ENCODE measurements at places on chromosomes 5 and 9.

- no peak for DNase-seq
These were observed 942 bp downstream of the PHF2 start for GRCh38 chr9:93577078-93577974.

DNA sequence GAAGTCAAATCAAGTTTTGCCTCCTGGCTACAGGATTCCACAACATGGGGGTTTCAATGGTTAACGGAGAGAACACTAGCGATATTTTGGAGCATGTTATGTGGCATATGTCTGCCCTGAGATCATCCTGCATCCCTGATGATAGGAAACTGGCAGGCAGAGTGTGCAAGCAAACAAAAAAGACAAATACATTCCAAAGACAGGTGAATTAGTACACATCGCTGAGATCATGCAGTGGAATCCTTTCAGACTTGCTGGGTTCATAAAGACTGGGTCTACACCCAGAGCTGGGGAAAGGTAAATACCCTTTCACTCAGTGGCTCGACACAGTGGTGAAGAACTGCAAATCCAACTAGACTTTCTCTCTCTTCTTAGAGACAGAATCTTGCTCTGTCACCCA lies 286.5 kb downstream of the EFNA5 start:
- DNase-seq: no peak

GRCh38 chr5:151647320-151647861 lies 39.3 kb downstream of the SPARC start:
- DNase-seq: no peak

DNA sequence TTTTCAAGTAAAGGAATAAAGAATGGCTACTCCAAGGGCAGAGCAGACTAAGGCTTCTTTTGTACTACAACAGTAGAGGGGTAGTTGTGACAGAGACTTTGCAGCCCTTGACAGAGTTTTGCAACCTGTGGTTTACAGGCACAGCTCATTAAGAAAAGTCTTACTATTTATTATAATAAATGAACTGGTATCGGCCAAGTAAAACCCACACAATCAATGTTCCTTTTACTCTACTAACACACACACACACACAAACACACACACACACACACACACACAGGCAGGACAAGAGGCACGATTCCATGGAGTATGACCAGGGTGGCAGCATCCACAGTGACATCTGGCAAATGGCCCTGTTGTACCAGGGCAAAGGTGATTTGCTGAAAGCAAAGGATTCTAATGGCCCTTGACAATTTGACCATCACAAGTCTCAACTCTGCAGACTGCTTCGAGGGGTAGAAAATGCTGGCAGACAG lies 59.1 kb upstream of the GOLPH3 start:
- DNase-seq: no peak

- no peak for DNase-seq
These were observed 26.2 kb downstream of the ORM2 start for GRCh38 chr9:114355821-114356220.

GRCh38 chr5:128480906-128481633 lies 57.0 kb downstream of the FBN2 start:
- no peak for DNase-seq

DNA sequence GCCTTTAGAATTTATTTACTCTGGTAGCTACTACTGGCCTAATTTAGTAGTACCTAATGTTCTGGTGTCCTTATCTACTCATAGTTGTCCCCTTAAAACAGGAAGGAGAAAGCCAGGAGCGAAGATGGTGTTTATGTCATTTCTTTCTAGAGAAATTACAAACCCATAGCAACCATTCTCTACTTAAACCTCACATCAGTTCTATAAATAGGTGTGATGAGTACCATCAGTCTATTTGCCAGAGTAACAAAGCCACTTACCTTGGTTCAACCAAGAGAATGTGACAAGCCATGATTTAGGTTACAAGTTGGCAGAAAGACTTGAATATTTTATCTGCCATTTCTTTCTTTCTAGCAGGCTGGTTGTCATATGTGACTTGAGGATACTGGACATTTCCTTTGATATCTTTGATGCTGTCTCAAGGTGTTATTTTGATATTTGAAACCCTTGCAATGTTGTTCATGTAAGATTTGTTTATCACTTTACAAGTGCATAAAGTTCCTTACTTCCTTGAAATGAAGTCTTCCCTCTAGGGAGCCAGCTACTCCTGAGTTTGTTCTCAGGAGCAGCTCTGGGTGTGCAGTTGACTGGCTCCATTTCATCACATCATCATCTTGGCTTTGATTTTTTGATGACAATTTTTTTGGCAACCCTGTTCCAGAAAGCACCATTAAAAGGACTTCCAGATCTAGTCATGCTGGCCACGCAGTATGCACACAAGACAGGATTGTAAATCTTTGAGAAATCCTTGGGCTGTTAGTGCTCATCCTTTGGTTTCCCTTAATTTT lies 286.8 kb downstream of the ARHGAP26 start:
- no peak for DNase-seq

GRCh38 chr5:151086192-151086869 lies 5.5 kb upstream of the TNIP1 start:
- DNase-seq: no peak

DNA sequence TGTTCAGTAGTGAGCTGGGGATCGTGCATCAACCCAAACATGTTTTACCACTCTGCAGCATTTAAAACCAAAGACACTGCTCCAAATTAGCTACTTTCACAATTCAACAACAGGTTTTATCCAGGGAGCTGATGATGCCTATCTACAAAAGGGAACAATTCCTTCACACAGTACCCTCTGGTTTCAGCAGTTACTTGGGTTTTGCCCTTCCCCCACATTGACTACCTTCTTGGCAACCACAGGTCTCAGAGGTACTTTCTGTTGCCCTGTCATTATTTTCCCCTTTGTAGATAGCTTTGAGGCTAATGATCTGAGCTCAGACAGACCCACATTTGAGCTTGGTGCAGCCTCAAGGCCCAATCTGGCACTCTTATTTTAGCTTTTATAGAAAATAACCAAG lies 96.1 kb downstream of the WDR41 start:
- DNase-seq: no peak

DNA sequence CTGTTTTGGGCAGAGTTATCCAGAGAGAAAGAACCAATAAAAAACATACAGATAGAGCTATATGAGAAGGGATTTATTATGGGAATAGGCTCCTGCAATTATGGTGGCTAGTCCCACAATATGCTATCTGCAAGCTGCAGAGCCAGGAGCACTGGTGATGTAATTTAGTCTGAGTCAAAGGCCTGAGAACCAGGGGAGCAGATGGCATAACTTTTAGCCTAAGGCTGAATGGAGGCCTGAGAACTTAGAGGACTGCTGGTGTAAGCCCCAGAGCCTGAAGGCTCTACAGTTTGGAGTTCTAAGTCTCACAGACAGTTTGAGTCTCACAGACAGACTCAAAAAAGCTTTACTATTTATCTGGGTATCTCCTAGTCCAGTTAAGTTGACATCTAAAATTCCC lies 263.8 kb downstream of the FBXL7 start:
- DNase-seq: no peak

DNA sequence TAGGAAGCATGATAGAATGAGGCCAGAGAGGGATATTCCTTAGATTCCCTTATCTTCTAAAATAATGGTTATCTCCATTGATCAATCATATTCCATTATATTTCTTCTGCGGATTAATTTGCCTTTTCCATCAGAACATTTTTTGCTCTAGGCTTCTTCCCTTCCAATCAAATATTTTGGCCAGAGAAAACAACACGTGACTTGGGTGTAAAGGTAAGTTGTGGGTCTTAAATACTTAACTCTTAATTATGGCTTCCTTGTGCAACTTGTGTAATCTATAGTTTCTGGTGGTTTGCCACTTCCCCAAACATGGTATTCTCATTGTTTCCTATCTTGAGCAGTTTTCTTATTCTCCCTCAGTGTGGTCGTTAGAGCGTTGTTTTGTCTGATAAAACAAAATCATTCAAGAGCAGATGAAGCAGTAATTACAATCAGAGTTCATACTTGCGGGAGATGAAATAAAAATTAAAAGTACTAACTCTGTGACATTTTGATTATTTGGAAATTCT lies 889.3 kb downstream of the MAT2B start:
- no peak for DNase-seq

GRCh38 chr5:150460781-150461180 lies 11.2 kb upstream of the RPS14 start:
- DNase-seq: no peak

- DNase-seq: no peak
These were observed 46.5 kb downstream of the CXXC5 start for GRCh38 chr5:139694556-139695177.

DNA sequence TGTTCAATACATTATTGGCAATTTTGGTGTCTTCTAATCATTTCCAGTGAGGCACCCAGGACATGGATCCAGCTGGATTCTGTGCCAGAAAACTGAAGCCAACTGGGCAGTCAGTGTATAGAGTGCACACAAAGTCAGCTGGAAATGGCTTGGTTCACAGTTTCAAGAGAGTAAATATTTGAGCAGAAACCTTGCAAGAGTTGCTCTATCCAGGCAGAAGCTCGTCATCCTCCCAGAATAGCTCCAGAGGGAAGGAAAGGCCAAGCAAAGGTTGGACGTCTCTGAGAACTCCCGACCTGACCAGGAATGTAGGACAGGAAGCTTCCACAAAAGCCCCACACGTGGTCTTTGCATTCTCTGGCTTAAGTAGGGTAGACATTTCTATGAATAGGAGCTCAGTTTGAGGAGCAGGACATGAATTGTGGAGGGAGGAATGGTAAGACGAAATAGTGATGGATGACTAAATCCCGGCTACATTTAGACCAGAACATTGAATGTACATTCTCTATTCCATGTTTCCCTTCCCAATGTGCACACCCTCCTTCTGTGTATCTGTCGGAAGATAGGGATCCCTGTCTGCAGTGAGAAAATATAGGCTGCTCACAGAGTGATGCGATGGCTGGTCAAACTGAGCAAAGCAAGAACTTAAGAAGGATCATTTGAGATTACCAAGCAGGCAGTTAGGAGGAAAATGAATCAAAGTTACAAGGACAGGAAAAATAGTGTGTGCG lies 72.7 kb upstream of the FCN2 start:
- no peak for DNase-seq

DNA sequence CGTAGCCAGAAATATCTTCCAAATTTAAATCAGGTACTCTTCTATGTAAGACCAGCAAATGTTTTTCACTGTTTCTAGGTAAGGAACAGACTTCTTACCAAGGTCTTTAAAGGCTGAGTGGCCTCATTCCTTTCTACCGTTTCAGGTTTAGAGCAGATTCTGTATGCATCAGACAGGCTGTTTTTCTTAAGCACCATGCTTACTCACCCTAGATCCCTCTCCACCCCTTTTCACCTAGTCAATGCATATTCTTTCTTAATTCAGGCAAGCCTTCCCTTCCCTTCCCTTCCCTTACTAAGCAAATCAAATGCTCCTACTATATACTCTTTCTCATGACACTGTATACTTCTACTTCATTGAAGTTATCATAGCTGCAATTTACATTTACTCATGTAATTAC lies 70.7 kb downstream of the RFX3 start:
- DNase-seq: no peak

- no peak for DNase-seq
These were observed 47.8 kb downstream of the ARHGAP26 start for GRCh38 chr5:142817949-142818431.

DNA sequence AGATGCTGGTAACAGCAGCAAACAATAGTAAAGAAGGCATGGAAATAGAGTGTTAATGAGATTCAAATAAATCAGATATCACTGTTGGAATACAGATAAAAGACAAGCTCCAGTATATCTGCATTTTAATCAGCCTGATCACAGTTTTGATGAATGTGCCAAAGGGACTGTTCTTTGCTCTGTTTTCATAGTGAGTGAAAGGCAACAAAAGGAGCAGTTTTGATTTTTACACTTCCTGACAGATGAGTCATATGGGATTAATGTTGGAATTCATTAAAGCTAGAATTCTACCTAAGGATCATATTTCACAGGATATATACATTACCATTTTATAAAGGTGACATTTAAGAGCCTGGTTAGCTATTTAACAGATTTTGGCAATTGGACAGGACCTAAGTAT lies 743.3 kb upstream of the PTPRD start:
- DNase-seq: no peak

- no peak for DNase-seq
These were observed 204.9 kb downstream of the SMARCA2 start for GRCh38 chr9:2220036-2220435.

- no peak for DNase-seq
These were observed 56.6 kb upstream of the LMNB1 start for GRCh38 chr5:126720369-126720768.

DNA sequence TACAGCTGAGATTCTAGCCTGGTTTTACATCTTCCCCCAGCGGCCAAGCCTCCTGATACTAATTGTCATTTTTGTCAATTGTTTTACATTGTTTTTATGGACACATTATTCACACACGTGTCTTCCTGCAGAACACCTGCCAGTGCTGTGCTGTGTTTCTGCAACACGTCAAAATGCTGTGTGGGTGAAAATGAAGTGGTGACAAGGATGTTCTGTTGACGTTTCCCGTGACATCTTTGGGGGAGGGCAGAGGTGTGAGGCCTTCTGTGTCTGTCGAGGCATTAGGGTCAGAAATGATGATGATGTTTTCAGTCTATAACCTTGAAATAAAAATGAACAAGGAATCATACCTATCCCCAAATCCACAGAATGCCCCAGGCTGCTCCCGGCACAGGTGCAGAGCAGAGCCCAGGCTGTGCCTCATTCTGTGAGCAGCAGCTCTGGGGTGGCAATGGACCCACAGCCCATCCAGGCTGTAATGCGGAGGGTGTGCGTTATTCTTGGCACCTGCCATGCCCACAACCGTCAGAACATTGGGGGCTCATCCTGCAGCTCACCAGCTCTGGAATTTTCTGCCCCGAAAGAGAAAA lies 23.6 kb upstream of the CEP72 start:
- no peak for DNase-seq

- DNase-seq: no peak
These were observed 127.8 kb downstream of the GNAQ start for GRCh38 chr9:77903666-77904285.

- DNase-seq: no peak
These were observed 19.7 kb downstream of the RIOK2 start for GRCh38 chr5:97163360-97163764.

GRCh38 chr5:10578293-10578665 lies 14.4 kb downstream of the ANKRD33B start:
- no peak for DNase-seq

DNA sequence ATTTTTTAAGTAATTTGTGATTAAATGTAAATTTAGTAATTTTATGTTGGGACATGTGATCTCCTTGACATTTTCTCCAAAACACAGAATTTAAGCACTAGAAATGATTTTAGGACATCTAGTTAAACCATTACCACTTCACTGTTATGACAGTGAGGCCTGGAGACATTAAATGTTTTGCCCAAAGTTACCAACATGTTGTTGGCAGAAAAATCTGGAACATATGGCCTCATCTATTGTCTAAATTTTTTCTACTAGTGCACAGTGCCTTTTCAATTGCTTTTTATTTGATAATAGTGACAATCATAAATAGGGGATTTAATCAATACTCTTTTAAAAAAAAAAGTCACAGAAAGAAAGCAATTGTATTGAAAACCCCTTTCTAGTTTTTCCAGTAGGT lies 45.6 kb downstream of the PIK3R1 start:
- no peak for DNase-seq

DNA sequence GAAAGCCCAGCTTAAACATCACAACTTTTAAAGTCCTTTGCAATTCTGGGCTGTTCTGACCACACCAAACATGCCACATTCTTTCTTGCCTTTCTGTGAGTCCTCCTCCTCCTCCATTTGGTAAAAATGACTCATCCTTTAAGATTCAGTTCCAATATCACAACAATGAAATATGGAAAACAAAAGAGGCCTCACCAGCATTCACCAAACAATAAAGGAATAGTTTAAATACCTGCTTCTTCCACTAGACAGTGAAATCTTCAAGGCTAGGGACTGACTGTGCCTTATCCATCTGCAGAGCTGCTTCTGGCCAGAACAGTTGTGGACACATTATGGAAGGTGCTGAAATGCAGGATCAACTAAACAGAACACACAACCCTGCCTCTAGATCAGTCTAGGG lies 36.0 kb downstream of the NR6A1 start:
- no peak for DNase-seq
